ENCODE measurements at places on chromosomes 2 and 18.

DNA sequence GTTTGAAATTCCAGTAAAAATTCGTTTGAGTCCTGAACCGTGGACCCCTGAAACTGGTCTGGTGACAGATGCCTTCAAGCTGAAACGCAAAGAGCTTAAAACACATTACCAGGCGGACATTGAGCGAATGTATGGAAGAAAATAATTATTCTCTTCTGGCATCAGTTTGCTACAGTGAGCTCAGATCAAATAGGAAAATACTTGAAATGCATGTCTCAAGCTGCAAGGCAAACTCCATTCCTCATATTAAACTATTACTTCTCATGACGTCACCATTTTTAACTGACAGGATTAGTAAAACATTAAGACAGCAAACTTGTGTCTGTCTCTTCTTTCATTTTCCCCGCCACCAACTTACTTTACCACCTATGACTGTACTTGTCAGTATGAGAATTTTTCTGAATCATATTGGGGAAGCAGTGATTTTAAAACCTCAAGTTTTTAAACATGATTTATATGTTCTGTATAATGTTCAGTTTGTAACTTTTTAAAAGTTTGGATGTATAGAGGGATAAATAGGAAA is 80.7 kb downstream of the ACSL3 start:
- DNase-seq, result no peak

GRCh38 chr18:22428672-22429071 is 11.0 kb upstream of the CTAGE1 start:
- no peak for DNase-seq

DNA sequence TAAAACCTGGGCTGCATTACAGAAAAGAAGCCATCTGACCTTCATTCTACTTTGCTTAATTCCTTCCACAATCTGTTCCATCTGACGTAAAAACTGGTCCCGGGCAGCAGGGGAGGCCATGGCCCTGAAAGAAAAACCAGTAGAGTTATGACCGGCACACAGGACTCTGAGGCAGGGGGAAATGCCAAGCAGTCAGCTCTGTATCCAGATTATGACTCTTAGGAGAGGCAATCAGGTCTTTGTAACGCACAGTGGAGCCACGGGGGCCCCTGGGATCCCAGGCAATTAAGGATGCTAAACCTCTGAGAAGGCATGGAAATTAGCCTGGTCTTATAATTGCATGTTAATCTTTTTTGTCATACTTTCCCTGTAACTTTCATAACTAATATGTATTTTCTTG is 78.4 kb downstream of the CCDC93 start:
- DNase-seq, result no peak

DNA sequence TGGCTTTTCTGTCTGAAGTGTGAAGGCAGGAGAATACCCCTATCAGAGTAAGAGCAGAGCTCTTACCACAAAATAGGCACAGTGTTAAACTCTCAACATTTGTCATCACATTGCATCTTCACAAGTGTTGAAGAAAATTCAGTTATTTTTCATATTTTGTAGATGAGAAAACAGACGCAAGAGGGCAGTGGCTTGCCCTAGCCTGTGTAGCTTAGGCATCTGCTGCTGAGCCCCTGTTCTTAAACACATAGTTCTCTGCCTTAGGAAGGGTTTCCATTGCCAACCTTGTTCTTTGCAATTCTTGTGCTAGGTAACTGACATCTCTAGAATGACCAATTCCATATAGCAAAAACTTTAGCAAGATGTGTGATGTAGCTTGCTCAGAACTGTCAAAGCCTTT is 112.7 kb upstream of the RMDN2 start:
- DNase-seq, result no peak

- no peak for DNase-seq
Measured at GRCh38 chr2:121451398-121451797, 79.3 kb upstream of the RNU4ATAC start.

Data from stimulated activated CD8-positive, alpha-beta memory T cell treated with anti-CD3 and anti-CD28 coated beads, Interleukin-12 subunit alpha, Interleukin-12 subunit beta, amount 100 ng/mL, for 4 hours (primary cell).